ENCODE measurements at places on chromosomes 1 and 21.

DNA sequence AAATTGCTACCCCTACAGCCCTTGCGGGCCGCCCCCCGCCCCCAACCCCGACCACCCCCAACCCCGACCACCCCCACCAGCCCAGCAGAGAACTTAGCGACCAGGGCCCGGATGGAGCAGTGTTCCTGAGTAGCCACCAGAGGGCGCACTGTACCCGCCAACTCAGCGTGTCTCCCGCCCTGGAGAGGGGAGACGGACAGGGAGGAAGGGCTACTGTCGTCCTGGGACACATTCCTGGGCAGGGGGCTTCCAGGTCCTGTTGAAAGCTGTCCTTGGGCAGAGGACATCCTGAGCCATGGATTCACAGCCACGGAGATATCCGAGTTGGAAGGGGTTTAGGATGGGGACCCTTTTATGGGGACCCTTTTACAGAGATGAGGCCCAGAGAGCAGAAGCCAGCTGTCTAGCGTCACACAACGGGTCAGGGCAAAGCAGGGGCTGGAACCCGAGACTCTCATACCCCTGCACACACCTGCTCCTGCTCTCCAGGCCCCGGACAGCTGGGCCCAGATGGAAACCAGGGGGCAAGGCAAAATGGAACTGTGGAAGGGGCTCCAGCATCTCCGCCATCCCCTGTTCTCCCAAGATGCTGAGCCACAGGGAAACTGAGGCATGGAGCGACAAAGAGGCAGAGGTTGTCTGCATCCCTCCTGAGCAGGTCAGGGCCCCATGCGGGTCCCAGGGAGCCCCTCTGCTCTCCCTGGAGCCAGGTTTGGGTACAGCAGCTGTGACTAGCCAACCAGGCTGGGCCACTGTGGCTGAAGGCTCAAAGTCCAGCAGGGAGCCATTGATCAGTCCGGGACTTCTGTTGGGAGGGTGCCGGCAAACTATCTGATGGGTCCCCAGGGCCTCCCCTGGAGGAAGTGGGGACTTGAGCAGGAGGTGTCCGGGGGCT lies 25.0 kb upstream of the LAPTM5 start:
- DNase-seq = peak; percentile 78

GRCh38 chr1:55703726-55704363 lies 488.7 kb upstream of the USP24 start:
- peak; percentile 58 for DNase-seq

DNA sequence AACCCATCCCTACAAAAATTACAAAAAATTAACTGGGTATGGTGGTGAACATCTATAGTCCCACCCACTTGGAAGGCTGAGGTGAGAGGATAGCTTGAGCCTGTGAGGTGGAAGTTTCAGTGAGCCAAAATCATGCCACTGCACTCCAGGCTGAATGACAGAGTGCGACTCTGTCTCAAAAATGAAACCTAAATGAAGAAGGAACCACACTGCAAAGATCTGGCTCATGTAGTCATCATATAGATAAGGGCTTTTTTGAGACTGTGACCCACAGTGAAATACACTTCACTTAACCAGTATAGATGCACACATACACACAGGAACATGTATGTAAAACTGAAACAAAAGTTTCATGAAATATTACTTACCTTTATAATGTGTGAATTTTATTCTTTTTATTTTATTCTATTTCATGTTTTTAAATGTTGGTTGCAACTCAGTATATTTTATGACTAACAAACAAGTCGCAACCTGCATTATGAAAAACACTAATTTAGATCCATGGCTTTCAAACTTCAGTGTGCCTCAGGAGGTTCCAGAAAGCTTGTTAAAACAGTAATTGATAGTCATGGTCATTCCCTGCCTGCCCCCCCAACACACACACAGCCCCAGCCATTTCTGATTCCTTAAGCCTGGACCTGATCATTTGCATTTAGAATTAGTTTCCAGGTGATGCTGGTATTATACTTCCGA lies 189.5 kb downstream of the PATJ start:
- DNase-seq = no peak

GRCh38 chr1:51305371-51305823 lies 25.0 kb downstream of the TTC39A start:
- DNase-seq = peak; percentile 48

DNA sequence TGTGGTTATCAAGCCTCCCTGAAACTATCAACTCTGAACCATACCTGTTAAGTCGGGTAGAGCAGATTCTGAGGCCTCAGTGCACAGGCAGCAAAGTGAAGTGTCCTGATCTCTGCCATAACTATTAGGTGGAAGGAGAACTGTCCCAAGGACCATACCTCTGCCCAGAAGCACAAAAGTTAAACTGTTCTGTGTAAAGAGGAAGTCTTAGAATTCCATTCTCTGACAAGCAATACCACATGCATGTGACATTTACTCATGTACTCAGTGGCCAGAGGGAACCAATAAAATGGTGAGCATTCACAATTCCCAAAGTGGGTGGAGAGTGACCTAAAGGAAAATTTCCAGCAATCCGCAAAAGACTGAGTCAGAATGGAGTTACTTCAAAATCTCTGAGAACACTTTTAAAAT lies 61.0 kb downstream of the TOR3A start:
- DNase-seq = peak; percentile 94

DNA sequence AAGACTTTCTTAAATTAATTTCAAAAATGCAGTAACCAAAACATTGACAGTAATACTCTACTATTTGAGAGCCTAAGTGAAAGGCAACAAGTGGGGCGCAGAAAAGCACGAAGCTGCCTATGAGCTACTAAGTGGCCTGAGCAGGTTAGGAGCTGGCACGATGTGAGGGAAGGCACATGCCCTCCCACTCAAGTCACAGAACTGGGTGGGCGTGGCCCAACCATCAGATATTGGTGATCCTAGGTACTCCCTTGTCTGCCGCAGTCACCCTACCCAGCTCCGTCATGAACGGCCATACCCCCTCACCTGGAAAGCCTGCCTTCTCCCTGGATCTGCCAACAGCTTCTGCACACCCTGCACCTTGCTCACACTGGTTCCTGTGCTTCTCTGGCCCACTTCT lies 40.8 kb downstream of the SSBP3 start:
- no peak for DNase-seq
